Osteocyte (in vitro differentiated cells): ENCODE measurements at places on chromosomes 2 and 18. TPM values are rescaled to one million over a fixed set of nuclear protein-coding genes. Genes with fewer than 3 reads are reported as not detected.

DNA sequence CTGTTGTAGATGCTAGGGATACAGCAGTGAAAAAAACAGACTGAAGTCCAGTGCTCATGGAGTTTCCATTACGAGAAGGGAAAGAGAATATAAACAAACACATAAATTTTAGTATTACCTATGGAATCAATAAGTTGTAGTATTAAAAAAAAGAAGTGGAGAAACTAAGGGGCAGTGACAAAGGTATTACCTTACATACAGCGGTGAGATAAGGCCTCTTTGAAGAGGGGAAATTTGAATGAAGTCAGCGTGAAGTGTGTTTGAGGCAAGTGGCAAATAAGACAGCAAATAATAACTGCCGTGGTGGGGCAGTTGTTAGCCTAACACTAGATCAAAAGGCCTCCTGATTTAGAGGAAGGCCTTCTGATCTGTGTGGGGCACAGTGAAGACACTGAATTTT, 57.9 kb downstream of the TLK1 start:
- no peak overlapping the region for H3K27ac ChIP-seq
- no peaks in the 10 kb centered on the region for H3K27me3 ChIP-seq
- H3K4me1 ChIP-seq = peaks cover 26% of the 10 kb centered on the region
- H3K36me3 ChIP-seq = peaks cover 34% of the 10 kb centered on the region
- no peak for DNase-seq

DNA sequence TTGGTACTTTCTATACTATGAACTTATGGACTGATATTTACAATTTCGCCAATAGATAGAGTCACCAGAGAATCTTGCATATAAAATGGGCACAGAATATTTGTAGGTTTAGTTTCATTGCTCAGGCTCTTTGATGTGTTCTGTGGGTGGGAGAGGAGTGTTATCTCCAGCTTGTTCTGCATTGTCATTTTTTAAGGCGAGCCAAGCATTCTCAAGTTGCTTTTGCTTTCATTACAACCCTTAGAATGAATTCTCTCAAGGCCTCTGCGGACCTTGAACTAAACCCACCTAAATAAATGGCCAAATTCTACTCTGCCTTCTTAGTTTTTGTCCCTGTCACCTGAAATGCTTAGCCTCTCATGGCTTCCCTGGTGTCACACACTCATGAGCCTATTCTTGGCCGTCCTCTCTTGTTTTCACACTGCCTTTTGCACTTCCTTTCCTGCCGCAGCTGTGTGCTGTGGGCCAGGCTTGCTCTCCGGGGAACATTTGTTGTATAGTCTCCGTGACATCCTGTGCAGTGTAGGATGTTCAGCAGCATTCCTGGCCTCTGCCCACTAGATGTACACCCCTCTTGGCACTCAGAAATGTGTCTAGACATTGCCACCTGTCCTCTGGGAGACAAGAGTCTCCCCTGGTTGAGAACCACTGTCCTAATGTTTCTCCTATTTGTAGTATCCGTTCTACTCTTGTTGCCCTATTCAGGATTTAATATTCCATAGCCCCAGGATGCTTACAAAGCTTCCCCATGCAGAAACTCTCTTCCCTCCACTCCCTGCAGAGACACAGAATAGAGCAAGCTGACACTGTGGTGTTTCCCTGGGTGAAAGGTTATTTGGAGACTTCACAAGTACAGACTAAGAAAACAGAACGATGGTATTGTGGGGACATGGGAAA, 255.6 kb downstream of the PTPRM start:
- H3K27ac ChIP-seq = no peak overlapping the region
- H3K4me3 ChIP-seq = no peak overlapping the region
- DNase-seq = no peak
- no peaks in the 10 kb centered on the region for H3K27me3 ChIP-seq
- H3K4me1 ChIP-seq = peaks cover 16% of the 10 kb centered on the region

MAP3K19 gene
- total RNA-seq = not detected in 2 replicates

SPATA3 gene
- not detected in 2 replicates for total RNA-seq

TMEM198 gene
- total RNA-seq = 5.3 and 6.7 TPM in 2 replicates
